ENCODE measurements at places on chromosomes 2 and 18.

DNA sequence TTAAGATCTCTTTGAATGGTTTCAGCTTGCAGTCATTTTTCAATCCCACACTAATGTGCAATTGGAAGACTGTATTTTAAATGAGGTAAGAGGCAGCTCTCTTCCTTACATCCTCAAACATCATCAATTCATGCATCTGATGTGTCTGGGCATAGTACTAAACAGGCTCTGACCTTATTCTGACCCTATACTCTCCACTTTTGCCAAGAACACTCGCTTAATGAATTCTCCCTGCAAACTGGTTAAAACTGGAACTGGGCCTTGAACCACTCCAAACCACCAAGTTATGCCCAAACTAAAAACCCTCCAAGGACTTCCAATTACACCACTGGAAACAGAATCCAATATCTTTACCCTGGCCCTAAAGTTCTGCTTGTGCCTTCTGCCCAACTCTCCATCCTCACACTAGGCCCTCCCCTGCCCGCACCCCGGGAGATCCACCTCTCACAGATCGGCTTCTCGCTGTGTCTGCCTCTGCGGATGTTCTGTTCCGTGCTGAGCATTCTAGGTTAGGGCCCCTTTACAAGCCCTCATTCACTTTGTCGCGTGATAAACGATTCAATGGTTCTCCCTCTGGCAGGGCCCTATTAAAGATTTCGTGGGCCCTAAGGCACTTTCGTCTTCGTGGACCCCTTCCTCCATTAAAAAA is 1.2 kb downstream of the M1AP start:
- DNase-seq, result no peak

GRCh38 chr2:217861334-217861877 is 141.4 kb downstream of the TNS1 start:
- no peak for DNase-seq

GRCh38 chr2:32701806-32702205 is 74.0 kb downstream of the TTC27 start:
- no peak for DNase-seq

GRCh38 chr2:88838165-88838635 is 146.7 kb downstream of the RPIA start:
- DNase-seq, result no peak

DNA sequence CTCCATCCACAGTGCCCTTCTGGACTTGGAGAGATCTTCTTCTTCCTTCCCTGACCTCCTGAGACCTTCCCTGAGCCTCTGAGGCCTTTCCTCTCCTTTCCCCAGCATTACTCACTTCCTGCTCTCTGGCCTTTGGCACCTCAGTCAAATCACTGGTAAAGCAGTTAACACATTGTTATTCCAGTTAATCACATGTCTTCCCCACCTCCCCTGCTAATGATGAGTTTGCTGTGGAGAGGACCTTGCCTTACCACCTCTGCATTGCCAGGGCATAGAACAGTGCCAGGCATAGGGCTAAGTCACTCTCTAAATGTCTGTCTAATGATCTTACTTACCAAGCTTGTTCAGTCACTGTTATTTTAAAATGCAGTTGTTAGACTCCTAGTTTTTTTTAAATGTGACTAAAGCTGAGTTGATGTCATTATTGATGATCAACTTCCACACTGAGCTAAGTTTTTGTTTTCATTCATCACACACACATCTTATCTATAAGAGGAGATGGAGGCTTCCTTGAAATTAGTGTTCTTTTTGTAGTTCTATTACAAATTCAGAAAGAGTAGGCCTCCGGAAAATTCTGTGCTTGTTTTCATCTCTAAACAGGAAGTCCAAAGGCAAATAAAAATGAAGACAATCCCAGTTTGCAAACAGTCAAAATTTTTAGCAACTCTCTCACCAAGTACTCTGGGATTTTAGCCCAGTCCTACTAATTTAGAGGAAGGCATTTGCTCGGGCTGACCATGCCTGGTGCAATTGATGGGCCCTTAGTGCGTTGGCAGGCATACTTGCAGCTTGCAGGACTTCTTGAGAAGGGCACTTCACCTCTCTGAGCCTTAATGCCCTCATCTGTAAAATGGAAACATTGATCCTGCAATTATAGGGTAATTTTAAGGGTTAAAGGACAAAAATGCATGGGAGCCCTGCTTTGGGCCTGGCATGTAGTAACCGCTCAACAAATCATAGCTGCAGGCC is 113.7 kb upstream of the SPRED2 start:
- DNase-seq, result no peak

DNA sequence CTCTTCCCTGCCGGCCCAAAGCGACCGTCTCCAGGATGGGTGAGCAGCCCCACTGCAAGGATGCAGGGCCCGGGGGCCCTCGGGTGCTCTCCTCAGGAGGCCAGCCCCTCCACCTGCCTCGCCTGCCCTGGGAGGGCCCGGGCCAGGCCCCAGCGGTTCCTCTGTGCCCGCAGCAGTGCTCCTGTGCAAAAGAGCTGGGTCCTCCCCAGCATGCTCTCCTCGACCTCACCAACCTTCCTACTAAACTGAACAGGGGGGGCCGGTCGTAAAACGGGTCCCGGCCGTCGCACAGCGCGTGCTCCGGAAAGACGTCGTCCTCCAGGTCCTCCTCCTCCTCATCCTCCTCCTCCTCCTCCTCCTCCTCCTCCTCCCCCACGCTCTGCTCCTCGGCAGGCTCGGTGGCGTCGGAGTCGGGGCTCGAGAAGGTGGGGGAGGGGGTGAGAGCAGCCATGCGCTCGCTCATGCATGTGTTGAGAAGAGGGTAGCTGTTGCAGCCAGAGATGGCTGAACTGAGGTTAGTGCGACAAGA is 62.9 kb downstream of the KIF1A start:
- no peak for DNase-seq

GRCh38 chr18:73715210-73715670 is 432.4 kb downstream of the FBXO15 start:
- no peak for DNase-seq

DNA sequence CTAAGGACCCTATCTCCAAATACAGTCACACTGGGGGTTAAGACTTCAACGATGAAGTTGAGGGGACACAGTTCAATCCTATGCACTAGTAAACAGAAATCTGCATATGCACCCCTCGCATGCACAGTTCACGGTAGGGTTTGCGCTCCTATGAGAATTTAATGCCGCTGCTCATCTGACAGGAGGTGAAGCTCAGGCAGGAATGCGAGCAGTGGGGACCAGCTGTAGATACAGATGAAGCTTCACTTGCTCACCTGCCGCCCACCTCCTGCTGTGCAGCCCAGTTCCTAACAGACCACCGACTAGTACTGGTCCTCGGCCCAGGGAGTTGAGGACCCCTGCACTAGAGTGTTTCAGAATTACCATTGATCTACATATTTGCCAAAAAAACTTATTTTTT is 40.0 kb upstream of the FAHD2A start:
- DNase-seq, result no peak

DNA sequence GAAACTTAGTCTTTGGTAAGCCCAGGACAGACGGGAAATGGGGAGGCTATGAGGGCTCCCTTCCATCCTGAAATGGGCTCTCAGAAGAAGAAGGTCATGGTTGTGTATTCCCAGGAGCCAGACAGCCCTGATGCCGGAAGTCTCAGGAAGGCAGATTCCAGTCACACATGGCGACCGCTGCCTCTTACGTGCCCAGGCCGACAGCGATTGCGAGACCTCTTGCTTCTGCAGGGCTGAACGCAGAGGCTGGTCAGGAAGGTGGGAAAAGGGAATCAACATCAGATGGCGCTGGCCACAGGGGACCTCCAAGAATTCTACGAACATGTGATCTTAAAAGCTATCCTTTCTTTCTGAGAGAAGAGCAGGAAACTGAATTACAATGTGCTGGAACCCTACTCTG is 22.8 kb upstream of the SH3BP4 start:
- no peak for DNase-seq

DNA sequence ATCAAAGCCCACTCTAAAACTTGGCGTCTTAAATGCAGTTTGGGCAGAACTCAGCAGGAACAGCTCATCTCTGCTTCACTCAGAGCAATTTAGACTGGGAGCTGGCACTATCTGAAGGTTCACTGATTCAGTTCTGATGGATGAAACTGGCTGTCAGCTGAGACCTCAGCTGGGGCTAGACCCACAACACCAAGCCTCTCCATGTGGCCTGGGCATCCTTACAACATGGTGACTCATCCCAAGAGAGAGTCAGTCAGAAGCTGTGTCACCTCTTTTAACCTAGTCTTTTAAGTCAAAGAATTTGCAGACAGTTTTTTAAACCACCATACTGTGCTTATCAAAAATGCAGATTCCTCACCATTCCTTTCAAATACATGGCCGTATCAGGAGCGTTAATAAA is 62.6 kb upstream of the ZNF397 start:
- no peak for DNase-seq

- no peak for DNase-seq
These were observed 57.4 kb downstream of the KCNE4 start for GRCh38 chr2:223109341-223109740.

GRCh38 chr2:171279983-171280790 is 119.5 kb upstream of the TLK1 start:
- DNase-seq, result no peak

DNA sequence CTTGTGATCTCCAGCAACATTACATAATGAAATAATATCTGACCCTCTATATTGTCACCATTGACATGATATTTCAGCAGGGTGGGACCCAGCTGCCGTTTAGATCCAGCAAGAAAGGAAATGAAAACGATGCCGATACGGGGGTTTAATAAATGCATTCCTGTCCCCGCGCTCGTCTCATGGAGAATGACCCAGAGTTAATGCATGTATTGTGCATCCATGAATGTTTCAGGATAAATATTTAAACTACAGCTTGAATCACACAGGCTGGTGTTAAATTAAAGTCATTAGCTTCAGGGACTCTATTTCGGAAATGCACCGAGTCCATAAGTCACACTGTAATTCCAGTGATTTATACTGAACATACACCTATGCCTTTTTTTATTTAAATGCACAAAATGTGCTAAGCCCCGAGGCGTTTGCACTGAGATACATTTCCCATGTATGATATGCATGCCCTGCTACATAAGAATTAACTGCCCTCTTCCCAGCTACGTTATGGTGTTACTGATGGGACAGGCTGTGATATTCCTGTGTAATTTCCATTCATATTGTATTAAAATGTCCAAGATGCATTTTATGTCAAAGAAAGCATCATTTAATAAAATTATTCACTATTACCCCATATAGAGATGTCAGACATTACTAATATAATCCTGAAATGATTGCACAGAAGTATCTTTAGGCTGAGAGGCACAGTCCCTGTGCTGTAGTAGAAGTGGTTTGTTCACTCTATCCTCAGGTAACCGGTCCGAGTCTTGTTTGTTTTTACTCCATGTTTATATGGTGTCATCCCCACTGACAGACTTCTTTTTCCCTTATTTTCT is 109.3 kb upstream of the ZNF516 start:
- no peak for DNase-seq

GRCh38 chr2:239003624-239004273 is 155.9 kb downstream of the TWIST2 start:
- DNase-seq, result no peak

GRCh38 chr2:213016984-213017351 is 134.4 kb downstream of the IKZF2 start:
- DNase-seq, result no peak

- DNase-seq, result no peak
These were observed 12.7 kb downstream of the DGUOK start for GRCh38 chr2:73939419-73939818.

GRCh38 chr18:49028091-49028490 is 77.3 kb upstream of the SMAD7 start:
- DNase-seq, result no peak

DNA sequence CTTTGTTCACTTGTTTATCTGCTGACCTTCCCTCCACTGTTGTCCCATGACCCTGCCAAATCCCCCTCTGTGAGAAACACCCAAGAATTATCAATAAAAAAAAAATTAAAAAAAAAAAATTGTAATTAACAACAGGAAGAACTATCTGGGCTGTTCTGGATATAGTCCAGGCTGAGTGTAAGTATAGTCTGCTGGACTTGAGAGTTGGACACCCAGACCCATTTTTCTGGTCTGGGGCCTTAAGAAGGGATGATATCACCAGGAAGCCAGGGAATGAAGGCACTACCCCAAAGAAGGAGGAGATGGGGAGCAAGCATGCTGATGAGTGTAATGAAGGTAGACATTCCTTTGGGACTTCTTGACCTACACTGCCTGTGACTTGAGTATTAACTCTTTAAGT is 72.1 kb upstream of the ZFP36L2 start:
- DNase-seq, result no peak

DNA sequence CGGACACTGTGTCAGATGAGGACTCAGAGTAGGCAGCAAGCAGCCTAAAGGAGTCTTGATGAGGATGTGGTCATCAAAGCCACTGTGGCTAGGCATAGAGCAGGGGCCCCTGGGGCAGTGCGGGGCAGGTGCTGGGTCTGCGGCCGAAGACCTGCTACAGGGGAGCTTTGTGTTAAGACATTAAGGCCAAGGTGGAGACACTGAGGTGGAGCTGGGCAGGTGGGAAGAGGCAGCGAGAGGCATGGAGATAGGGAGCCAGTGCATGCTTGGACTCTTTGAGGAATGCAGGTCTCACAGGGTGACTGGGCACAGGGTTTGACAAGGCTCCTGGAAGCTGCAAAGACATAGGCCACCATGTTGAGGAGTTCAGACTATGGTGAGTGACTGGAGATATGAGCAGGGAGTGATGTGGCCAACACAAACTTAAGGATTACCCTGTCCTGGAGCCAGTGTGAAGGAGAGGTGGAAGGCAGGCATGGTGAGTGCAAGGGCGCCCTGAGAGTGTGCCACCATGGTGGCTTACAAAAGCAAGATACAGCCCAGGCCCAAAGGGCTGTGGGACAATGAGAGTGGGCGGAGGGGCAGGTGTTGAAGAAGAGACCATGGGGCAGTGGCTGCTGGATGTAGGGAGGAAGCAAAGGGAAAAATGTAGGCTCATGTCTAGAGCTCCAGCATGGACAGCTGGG is 450.9 kb upstream of the HS6ST1 start:
- no peak for DNase-seq

DNA sequence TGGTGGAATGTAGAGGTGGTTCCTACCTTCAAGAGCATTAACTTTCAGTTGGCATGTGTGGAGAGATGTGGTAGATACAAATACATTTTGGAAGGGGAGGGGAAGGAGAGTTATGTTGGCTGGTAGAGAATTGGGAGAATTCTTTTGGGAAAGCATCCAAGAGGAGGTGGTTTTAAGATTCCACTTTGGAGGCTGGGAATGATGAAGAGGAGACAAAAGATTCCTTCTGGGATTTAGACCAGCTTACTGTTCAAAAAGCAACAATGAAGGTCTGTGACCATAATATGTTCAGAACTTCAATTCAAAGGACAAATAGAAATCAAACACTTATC is 120.8 kb upstream of the FOSL2 start:
- DNase-seq, result no peak

DNA sequence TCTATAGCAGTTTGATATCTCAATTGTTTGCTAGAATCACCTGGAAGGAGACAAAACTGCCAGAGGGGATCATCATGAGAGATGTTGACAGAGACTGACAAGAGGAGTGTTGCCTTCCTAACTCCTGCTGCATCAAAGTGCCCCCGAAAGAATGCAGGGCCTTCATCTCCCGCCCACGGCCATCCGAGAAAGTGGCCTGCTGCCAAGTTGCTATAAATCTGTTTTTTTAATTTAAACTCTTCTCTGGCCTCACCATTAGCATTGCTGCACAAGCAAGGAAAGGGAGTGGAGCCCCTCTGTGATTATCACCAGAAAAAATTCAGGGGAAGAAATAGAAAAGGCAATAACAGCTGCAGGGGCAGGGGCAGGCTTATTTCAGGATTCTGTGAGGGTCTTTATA is 238.1 kb upstream of the EPHA4 start:
- no peak for DNase-seq
